ENCODE measurements at places on chromosomes 3 and 15.

DNA sequence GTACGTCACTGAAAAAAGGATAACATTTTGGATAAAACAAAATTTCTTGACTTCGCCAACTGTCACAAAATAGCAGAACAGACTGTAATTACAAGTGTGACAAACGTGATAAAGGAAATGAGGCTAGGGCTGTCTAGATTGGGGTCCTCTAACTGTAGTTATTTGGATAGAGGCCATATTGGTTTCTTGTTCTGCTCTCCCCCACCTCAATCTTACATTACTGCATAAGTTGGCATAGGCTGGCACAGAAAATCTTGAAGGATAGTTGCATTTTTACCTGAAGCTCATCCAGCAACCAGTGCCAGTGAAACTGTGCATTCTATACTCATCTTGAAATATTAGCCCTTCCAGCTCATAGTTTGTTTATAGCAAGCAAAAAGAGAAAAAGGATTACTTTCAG, 84.6 kb downstream of the ITPR1 start:
- no peak for DNase-seq

DNA sequence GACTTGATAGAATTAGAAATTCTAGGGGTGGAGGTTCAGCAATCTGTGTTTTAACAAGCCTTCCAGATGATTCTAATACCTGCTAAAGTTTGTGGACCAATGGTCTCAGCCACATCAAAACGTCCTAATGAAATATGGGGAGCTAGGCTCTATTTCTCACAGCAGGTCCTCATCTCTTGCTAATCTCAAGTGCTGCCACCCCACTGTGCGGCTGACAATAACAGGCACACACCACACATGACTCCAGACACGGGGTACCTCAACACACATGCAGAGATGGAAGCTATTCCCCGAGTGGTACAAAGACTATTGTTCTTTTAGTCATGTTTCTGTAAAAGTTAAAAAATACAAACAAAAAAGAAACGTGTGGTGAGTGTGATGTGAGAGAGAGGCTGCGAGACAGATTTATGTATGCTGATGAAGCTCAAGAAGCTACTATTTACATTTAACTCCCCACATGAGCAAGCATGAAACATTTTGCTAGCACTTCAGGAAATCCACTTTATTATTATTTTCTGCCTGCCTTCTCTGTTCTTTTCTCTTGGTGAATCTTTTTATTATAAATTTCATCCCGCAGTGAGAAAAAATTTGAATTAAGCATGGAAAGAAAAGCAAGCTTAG, 405.6 kb downstream of the MAGI1 start:
- no peak for DNase-seq

DNA sequence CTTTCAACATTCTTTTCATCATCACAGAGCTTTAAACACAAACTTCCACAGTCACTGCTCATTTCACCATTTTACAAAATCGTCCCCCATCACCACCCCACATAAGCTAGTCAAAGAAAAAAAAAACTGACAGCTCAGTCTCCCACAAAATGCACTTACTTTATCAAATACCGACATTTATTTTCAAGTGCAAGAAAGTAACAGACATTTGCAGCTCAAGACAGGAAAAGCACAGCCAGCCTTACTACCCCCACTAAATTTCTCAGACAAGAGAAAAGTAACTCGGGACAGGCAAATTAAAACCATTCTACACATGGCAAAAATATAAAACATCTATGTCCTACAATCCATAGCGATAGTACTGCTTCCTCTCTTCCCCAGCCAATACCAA, 402.4 kb downstream of the SHQ1 start:
- DNase-seq, result no peak

- DNase-seq, result no peak
Measured at GRCh38 chr3:123292321-123293310, 90.9 kb downstream of the SEC22A start.

- DNase-seq, result no peak
Measured at GRCh38 chr3:194672876-194673275, 885 bp upstream of the LSG1 start.

GRCh38 chr3:111047812-111048435, 23.7 kb upstream of the NECTIN3 start:
- DNase-seq, result no peak

DNA sequence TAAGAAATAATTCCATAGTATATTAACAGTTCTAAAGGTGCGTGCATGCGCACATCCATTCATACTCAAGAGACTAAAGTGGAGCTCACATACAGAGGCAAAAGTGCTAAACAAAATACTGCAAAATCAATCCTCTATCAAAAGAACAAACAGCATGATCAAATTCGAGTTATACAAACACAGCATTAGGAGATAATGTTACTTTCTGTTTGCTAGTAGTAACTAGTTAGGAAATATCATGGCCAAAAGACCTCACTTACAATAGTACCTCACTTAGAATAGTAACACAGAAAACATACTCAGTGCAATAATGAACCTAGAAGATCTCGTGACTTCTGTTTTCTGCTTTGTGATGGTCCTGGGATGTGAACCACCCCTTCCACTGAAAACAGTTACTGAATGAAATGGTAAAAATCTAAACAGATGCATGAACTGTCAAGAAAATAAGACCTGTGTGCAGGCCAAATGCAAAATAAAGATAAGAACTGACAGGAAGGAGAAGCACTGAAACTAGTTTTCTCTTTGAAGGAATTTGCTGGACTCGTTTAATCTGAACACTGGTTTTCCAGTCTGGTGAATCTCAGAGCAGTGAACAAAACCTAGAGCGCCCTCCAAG, 20.9 kb upstream of the CEMIP start:
- no peak for DNase-seq

DNA sequence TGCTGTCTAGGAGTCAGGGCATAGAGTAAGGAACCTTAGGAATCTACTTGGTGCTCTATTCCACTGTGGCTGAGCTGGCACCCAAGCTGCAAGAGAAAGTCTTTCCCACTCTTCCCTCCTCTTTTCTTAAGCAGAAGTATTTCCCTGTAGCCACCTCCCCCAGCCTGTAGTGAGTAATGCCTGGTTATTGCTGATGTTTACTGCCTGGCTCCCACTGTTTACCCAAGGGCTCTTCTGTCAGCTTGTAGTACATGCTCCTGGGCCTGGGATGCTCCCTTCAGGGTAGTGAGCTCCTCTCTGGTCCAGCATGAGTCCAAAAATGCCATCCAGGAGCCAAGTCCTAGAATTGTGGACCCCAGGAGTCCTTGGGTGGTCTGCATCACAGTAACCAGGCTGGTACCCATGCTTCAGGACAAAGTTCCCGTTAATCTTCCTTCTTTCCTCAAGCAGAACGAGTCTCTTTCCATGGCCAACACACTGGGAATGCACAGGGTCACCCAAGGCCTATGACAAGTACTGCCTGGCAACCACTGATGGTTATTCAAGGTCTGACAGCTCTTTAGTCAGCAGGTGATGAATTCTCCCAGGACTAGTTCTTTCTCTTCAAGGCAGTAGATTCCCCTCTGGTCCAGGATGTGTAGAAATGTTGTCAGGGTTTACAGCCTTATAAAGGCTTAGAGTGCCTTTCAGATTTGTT, 17.6 kb downstream of the GALK2 start:
- DNase-seq, result no peak

DNA sequence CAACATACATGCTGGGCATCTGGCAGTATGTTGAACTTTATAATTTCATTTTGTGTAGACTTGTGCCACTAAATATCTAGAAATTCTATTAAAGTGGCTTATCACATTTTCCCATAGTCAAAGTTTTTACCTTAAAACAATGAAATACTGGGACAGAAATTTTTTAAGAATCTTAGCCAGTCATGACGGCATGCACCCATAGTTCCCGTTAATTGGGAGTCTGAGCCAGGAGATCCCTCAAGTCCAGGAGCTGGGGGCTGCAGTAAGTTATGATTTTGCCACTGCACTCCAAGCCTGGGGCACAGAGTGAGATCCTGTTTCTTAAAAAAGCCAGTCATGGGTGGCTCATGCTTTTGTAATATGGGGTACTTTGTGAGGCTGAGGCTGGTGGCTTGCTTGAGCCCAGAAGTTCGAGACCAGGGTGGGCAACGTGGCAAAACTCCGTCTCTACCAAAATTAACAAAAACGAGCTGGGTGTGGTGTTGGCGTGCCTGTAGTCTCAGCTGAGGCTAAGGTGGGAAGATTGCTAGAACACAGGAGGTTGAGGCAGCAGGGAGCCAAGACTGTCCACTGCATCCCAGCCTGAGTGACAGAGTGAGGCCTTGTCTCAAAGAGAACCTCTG, 3.1 kb downstream of the RPSA start:
- no peak for DNase-seq

- no peak for DNase-seq
Measured at GRCh38 chr3:193407112-193407511, 28.6 kb upstream of the ATP13A5 start.

GRCh38 chr15:65730549-65731172, 61.4 kb downstream of the DENND4A start:
- no peak for DNase-seq

DNA sequence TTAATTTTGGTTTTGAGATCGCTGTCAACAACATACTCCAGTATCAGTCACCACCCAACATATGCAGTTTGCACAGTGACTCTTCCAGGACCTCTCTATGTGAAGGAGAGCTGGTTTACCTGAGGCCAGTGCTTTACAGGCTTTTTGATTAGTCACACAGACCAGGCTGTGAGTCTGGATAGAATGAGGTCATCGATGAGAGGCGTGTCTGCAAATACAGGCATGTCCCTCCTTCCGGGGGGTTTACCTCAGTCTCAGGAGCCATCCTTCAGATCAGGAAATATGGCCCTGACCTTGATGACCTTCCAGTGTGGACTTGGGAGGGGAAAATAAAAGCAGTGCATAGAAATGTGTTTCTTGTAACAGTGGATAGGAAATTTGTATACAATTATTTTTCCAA, 46.9 kb downstream of the KBTBD12 start:
- DNase-seq, result no peak

GRCh38 chr3:134600685-134601463, 49.9 kb downstream of the KY start:
- peak; percentile 82 for DNase-seq

DNA sequence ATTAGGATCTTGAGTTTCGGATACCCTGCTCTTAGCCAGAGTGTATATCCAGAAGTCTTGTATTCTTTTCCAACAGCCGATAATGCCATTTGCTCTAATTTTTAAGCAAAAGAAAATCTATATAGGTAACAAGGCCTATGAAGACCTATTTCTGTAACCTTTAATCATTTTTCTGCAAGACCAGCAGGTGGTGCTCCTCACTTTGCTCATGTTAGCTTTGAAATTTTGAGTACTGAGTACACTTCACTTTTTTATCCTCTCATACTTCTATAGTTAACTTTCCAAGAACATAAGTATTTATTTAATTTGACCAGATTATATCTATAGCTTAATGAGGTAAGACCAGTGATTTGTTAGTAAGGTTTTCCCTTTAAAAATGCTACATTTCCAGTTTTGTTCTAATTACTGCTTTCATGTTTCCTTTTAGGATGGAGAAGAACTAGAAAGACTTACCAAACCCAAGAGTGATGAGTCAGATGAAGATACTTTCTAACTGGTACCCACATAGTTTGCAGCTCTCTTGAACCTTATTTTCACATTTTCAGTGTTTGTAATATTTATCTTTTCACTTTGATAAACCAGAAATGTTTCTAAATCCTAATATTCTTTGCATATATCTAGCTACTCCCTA, 20.5 kb downstream of the SLC35A5 start:
- DNase-seq, result no peak

- no peak for DNase-seq
Measured at GRCh38 chr3:188664795-188665194, 507.0 kb upstream of the TPRG1 start.

GRCh38 chr3:171980578-171981270, 58.7 kb upstream of the FNDC3B start:
- DNase-seq, result no peak

- DNase-seq, result no peak
Measured at GRCh38 chr15:31473385-31474058, 146.9 kb downstream of the KLF13 start.

DNA sequence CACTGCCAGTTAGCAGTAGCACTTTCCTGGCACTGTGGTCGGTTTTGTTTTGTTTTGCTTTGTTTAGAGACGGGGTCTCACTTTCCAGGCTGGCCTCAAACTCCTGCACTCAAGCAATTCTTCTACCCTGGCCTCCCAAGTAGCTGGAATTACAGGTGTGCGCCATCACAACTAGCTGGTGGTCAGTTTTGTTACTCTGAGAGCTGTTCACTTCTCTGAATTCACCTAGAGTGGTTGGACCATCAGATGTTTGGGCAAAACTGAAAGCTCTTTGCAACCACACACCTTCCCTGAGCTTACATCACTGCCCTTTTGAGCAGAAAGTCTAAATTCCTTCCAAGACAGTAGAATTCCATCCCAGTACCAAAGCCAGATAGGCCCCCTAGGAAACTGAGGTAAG, 22.6 kb downstream of the CLDN18 start:
- no peak for DNase-seq

DNA sequence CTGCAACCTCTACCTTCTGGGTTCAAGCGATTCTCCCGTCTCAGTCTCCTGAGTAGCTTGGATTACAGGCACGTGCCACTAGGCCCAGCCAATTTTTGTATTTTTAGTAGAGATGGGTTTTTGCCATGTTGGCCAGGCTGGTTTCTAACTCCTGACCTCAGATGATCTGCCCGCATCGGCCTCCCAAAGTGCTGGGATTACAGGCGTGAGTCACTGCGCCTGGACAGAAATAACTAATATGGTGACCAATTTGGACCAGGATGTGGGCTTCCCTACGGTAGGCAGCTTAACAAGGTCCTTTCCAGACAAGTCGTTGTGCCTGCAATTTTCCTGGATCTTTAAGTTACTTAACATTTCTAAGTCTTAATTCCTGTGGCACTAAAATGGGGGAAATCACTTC, 14.8 kb downstream of the WDR53 start:
- DNase-seq, result no peak

DNA sequence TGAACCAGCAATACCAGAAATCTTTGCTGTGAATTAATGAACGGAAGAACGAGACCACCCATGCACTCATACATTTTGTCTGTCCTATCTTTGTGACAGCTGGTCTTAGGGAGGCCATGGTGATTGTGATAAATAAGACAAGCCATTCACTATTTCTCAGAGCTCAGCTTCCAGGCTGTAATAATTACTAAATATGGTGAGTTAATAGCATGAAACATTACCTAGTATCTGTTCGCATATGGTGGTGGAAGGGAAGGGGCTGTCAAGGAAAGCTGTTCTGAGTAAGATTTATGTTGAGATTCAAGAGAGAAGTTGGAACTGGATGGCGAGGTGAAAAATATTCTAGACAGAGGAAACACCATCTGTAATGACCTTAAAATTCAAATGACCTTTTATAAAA, 719.0 kb upstream of the ZNF385D start:
- DNase-seq, result no peak

DNA sequence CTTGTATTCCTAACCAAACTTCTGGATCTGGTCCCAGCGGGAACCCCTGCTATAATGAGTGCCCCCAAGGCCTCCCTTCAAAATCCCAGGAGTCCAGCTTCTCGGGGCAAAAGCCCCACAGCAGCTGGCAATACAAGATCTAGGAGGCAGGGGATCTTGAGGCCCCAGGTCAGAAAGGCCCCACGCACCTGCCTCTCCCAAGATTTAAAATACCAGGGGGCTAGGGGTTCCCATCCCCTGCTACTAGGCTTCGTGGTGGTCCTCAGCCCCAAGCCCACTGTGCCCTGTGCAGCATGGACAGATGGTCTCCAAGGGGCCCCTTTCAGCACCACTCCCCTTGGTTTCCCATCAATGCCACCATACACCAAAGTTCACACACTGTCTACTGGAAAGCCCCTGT, 15.8 kb upstream of the CYP11A1 start:
- peak; percentile 55 for DNase-seq

GRCh38 chr3:42705962-42706585, 3.5 kb upstream of the HHATL start:
- DNase-seq, result peak; percentile 27

- DNase-seq, result no peak
Measured at GRCh38 chr3:124456506-124456905, 273.7 kb upstream of the UMPS start.

Data from posterior cingulate gyrus (tissue), 11 donors.